Spinal cord (tissue), 10 donors: ENCODE measurements at places on chromosomes 12 and 14.

DNA sequence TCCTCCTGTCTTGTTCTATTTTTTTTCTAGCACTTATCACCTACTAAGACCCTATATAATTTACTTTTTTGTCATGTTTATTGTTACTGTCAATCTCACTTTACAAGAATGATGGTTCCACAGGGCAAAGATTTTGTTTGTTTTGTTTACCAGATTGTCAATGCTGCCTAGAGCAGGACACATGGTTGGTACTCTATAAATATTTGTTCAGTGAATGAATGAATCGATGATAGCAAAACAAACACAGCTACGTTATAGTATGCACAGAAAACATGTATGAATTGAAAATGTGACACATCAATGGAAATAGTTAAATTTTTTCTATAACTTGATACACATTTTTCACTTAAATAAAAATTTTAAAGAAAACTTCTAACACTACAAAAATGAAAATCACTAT, 67.1 kb upstream of the KRR1 start:
- H3K4me3 ChIP-seq, result no peak overlapping the region
- H3K27ac ChIP-seq, result no peak overlapping the region
- H3K27me3 ChIP-seq, result no peaks in the 10 kb centered on the region
- H3K36me3 ChIP-seq, result no peaks in the 10 kb centered on the region

- peak overlapping the region; percentile 67 for H3K4me3 ChIP-seq
- H3K36me3 ChIP-seq, result peaks cover under 1% of the 10 kb centered on the region
- peaks cover 19% of the 10 kb centered on the region for H3K4me1 ChIP-seq
- no peak for DNase-seq
- no peak overlapping the region for H3K27ac ChIP-seq
- no peaks in the 10 kb centered on the region for H3K27me3 ChIP-seq
Observed at GRCh38 chr12:131950182-131950913, 606 bp downstream of the EP400 start.

GRCh38 chr12:108914121-108914531, 34.2 kb downstream of the DAO start:
- H3K27me3 ChIP-seq, result no peaks in the 10 kb centered on the region
- peaks cover 7% of the 10 kb centered on the region for H3K4me1 ChIP-seq
- no peak overlapping the region for H3K4me3 ChIP-seq
- H3K36me3 ChIP-seq, result peaks cover 21% of the 10 kb centered on the region

- H3K4me3 ChIP-seq, result no peak overlapping the region
- no peak for DNase-seq
- no peaks in the 10 kb centered on the region for H3K36me3 ChIP-seq
- H3K27me3 ChIP-seq, result no peaks in the 10 kb centered on the region
- H3K4me1 ChIP-seq, result no peaks in the 10 kb centered on the region
Observed at GRCh38 chr14:53766106-53766505, 190.5 kb downstream of the BMP4 start.

DNA sequence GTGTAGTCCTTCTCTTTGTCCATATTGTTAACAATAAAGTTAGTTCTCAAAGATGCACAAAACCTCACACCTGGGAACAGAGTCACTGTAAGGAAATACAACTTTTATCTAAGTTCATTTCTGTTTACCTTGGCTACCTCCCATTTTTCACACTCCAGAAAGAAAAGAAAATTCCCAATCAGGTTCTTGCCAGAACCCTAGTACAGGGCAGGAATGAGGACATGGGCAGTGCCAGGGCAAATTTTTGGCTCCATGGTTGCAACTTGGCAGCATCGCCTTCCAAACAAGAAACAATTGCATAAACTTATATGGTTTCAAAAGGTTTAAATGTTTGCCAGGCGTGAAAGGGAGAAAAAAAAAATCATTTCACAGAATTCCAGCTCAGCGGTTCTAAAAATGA, 296.3 kb upstream of the PRKD1 start:
- no peaks in the 10 kb centered on the region for H3K27me3 ChIP-seq
- no peak overlapping the region for H3K27ac ChIP-seq
- no peak for DNase-seq
- no peak overlapping the region for H3K4me3 ChIP-seq

DNA sequence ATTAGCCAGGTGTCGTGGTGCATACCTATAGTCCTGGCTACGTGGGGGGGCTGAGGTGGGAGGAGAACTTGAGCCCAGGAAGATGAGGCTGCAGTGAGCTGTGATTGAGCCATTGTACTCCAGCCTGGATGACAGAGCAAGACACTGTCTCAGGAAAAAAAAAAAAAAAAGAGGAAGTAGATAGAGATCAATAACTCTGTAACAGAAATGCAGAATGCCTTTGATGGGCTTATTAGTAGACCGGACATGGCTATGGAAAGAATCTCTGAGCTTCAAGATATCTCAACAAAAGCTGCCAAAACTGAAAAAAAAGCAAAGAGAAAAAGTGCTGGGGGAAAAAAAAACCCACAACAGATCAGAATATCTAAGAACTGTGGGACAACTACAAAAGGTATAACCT, 37.5 kb downstream of the GPR68 start:
- H3K36me3 ChIP-seq, result peaks cover 44% of the 10 kb centered on the region
- H3K4me1 ChIP-seq, result peaks cover 5% of the 10 kb centered on the region
- H3K4me3 ChIP-seq, result no peak overlapping the region
- H3K27me3 ChIP-seq, result no peaks in the 10 kb centered on the region
- no peak for DNase-seq

GRCh38 chr14:101894365-101895081, 69.8 kb upstream of the DYNC1H1 start:
- no peaks in the 10 kb centered on the region for H3K4me1 ChIP-seq
- DNase-seq, result peak; percentile 15
- peaks cover 51% of the 10 kb centered on the region for H3K36me3 ChIP-seq
- H3K4me3 ChIP-seq, result no peak overlapping the region

DNA sequence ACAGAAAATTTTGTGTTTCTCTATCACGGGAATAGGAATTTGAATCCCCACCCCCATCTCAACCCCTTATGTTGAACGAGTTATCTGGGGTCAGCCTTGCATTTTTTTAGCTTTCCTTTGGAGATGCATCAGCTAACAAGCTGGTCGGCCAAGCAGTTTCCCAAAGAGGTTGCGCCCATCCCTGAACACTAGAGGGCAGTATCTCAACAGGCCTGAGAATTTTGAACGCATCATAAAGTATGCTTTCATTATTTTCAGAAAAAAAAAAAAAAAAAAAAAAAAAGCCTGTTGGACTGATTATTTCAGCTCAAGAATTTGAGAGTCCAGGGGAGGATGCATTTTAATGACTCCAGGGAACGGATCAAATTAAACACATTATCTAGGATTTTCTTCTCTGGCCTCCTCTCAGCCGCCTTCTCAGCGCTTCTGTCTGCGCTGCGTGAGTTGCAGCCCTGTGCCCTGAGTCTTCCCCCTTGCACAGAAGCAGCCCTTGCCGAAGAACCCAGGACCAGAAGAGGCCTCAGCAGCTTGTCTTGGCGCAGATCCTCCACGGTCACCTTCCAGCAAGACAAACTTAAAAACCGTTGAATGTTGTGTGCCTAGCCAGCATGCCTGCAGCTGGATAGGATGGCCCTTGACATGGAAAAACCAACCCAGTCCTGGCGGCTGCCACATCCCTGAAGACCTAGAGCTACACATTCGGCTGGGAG, 76.6 kb upstream of the GZMB start:
- H3K4me3 ChIP-seq, result no peak overlapping the region
- DNase-seq, result peak; percentile 58
- H3K36me3 ChIP-seq, result no peaks in the 10 kb centered on the region
- H3K4me1 ChIP-seq, result no peaks in the 10 kb centered on the region

DNA sequence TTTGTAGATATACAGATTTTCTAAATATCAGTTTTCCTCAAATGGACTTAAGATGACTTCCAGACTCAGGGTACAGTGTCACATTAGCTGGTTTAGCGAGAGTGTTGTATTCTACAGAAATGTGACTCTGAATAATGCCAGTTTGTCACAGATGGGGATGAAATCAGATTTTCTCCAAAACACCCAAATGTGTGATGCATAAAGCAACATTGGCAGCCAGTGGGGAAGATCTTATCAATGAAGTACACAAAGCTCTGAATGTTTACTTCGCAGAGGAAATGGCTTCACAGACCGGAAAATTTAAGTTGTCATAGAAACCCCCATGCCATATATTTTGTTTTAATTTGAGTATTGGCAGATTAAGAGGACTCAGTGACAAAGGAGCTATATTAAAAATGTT, 29.9 kb downstream of the ANO4 start:
- DNase-seq, result no peak
- H3K4me1 ChIP-seq, result no peaks in the 10 kb centered on the region
- H3K27ac ChIP-seq, result no peak overlapping the region
- no peaks in the 10 kb centered on the region for H3K27me3 ChIP-seq
- H3K4me3 ChIP-seq, result no peak overlapping the region
- no peaks in the 10 kb centered on the region for H3K36me3 ChIP-seq

DNA sequence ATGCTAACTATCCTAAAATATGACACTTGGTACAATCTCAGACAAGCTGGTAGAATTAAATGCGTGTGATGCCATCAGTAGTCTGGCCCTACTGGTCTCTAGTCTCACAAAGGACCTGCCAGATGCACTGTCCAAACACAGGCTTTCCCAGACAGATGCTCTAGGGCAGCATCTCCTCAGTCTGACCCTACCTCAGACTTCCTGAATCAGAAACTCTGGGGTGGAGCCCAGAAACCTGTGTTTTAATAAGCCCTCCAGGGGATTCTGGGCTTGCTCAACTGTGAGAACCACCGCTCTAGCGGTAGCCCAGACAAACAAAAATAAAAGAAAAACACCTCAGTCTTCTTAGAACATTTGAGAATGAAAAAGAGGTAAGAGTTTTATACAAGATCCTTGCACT, 48.0 kb downstream of the BDKRB1 start:
- no peak overlapping the region for H3K4me3 ChIP-seq
- H3K27me3 ChIP-seq, result no peaks in the 10 kb centered on the region
- no peak for DNase-seq
- H3K4me1 ChIP-seq, result no peaks in the 10 kb centered on the region
- no peak overlapping the region for H3K27ac ChIP-seq

DNA sequence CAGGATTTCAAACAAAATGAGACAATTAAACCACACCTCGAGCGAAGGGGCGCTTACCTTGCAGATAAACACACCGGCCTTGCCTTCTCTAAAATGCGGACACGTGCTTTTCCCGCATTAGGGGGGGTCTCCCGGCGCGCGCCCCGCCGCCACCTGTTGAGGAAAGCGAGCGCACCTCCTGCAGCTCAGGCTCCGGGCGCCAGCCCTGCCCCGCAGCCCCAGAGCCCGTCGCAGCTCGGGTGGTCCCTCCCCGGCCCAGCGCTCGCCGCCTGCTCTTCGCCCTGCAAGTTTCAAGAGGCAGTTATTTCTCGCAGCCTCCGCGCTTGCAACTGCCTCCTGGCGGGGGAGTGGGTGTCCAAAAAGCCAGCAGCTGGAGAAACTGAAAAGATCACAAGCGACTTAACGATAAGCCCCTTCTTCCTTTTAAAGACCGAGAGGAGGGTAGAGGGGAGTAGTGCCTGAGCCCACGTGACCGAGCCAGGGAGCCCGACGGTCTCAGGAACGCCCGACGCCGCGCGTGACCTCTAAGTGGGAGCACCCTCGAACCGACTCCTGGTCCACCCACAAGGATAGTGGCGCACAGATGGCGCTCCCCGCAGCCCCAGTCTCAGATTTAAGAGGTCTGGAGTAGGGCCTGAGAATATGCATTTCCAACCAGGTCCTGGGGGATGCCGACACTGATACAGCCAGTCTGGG, at the start of gene ESR2:
Gene ESR2 (minus strand): TSS at position 396 of the 696 bp plus-strand sequence. CDS start 11,386 bp downstream, outside the sequence.
- peak within 1 kb of the TSS; percentile 45 for H3K4me3 ChIP-seq
- H3K4me1 ChIP-seq, result peaks cover 12% of the 10 kb centered on the region
- DNase-seq, result no peak
- H3K27ac ChIP-seq, result no peak within 1 kb of the TSS
- peaks cover 29% of the 10 kb centered on the region for H3K27me3 ChIP-seq

- H3K4me1 ChIP-seq, result no peaks in the 10 kb centered on the region
- no peaks in the 10 kb centered on the region for H3K36me3 ChIP-seq
- no peak overlapping the region for H3K27ac ChIP-seq
- peak; percentile 25 for DNase-seq
Observed at GRCh38 chr12:15726027-15726877, 62.9 kb downstream of the EPS8 start.

GRCh38 chr14:23171222-23171975, 12.1 kb downstream of the SLC7A8 start:
- peaks cover 6% of the 10 kb centered on the region for H3K4me1 ChIP-seq
- DNase-seq, result no peak
- H3K4me3 ChIP-seq, result no peak overlapping the region
- no peak overlapping the region for H3K27ac ChIP-seq
- H3K36me3 ChIP-seq, result no peaks in the 10 kb centered on the region

- H3K27me3 ChIP-seq, result no peaks in the 10 kb centered on the region
- H3K4me1 ChIP-seq, result peaks cover 6% of the 10 kb centered on the region
- H3K27ac ChIP-seq, result no peak overlapping the region
- no peaks in the 10 kb centered on the region for H3K36me3 ChIP-seq
- no peak overlapping the region for H3K4me3 ChIP-seq
Observed at GRCh38 chr12:3161861-3162260, 84.7 kb downstream of the TSPAN9 start.

DNA sequence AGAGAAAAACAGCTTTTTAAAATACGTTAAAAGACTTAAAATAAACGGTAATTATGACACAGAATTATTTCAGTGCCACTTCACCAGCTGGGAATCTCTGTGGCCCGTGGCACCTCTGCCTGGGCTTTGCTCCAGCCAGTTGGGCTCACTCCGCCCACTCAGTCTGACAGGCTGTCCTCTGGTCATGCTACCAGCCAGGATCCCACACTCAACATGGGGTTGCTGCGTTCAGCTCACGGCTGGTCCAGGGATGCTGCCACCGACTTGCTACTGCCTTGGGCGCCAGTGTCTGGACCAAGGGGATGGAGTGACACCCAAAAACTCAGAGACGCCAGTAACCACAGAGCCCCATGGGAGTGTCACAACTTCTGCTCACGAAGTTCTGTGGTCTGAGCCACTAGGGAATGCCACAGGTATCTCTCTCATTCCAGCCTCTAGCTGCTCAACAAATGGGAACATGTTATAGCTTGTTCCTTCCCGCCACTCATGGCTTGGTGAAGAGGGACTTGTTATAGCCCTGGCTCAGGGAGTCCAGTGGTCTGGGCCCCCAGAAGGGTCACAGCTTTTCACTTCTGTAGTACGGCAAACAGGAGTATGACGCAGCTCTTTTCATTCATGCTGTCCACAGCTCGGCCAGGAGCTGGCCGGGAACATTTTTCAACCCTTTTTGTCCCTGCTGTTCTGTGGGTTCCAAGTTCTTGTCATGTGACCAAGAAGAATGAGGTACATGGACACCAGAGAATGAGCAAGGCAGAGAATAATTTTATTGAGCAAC, 23.4 kb upstream of the ATXN7L3B start:
- H3K4me3 ChIP-seq, result no peak overlapping the region
- H3K4me1 ChIP-seq, result no peaks in the 10 kb centered on the region

DNA sequence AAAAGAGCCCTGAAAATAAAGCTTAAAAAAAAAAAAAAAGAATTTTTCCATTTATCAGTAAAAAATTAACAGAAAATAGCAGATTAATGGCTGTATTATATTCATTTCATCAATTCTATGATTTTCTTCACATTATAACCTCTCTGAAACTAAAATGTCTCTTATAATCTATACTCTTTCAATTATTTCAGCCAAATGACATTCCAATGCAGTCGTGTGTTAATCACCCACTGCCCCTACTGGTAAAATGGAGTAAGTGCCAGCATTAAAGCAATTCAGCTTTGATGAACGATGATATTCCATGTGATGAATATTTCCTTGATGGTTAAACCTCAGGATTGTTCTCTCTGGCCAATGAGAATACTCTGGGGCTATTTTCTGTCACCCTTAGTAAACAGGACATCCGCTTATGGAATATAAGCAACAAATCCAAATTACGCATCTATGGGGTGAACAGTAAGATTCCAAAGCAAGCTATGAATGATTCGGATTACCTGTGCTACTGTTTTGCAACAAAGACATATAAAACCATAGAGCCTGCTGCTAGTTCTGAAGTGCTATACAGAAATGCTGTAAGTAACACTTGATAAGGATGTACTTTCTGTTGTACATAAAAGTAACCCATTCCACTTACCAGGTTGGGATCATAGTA, 20.3 kb upstream of the SYCP3 start:
- peak; percentile 61 for DNase-seq
- peaks cover 8% of the 10 kb centered on the region for H3K36me3 ChIP-seq
- no peaks in the 10 kb centered on the region for H3K27me3 ChIP-seq
- no peak overlapping the region for H3K4me3 ChIP-seq
